ENCODE measurements at places on chromosomes 1 and 21.
A peak's percentile ranks its signal among the peaks of the same experiment; 100 is the strongest.

GRCh38 chr1:81409780-81410274 is 390.9 kb upstream of the ADGRL2 start:
- DNase-seq = no peak

- DNase-seq = no peak
Measured at GRCh38 chr1:240099748-240100147, 8.1 kb downstream of the FMN2 start.

- peak; percentile 62 for DNase-seq
Measured at GRCh38 chr1:10380594-10381275, 18.1 kb upstream of the PGD start.

DNA sequence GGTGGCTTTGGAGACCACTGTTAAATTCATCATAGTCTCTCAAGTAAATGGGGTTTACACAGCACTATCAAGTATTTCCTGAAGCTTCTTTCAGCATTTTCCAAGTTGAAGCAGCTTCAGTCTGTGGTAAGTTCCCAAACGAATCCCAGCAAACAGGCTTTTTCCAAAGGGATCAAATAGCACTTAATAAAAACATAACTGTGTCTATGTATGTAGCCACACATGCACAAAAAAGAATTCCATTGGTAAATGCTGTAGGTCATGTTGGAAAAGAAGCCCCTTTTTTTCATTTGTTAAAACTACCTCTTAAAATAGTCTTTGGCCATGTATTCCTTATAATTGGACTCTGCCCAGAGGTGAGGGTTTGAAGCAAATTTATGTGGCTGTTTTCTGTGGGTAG is 69.8 kb downstream of the HHAT start:
- DNase-seq = no peak

DNA sequence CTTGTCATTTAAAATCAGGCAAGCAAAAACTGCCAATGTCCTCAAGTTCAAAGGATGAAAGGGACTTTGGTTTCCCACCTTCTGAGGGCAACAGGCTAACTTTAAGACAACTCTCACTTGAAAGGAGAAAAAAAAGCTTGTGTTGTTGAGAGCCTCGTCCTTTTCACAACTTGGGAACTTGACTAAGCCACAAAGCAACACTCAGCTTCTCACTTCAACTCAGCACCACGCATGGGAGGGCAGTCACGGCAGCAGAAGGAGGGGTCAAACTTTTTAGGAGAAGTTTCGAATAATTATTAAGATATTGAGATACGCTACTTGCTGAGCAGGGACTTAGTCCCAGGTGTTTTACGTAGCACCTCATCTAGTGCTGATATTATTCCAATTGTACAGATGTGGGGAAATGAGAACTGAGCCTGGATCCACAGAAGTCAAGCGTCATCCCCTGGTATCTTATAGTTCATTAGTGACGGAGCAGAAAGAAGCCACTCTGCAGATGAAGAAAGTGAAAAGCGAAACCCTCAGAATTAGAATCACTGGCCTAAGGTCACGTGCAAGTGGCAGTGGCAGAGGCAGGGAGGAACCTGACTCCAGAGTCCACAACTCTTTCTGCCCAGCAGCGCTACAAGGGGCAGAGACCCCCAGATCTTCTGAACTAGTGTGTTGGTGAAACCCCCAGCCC is 83.6 kb downstream of the JAK1 start:
- DNase-seq = no peak

- peak; percentile 75 for DNase-seq
Measured at GRCh38 chr1:223714849-223715603, 2.7 kb downstream of the CAPN2 start.

DNA sequence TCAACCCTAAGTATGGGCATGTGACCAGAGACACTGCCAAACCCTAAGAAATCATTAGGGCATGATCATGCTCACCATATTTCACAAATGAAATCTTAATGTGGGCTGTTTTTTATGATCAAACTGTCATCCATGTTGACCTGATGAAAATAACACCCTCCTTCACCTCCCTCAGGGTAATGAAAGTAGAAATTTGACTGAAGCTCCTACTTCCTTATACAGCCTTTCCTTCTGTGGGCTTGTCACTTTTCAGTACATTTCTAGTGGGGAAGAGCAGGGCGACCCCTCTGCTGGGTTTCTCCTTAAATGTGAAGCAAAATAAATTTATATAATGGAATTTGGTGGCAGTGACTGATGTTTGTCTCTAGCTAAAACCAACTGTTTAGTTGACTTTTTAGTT is 25.9 kb downstream of the IVNS1ABP start:
- no peak for DNase-seq

DNA sequence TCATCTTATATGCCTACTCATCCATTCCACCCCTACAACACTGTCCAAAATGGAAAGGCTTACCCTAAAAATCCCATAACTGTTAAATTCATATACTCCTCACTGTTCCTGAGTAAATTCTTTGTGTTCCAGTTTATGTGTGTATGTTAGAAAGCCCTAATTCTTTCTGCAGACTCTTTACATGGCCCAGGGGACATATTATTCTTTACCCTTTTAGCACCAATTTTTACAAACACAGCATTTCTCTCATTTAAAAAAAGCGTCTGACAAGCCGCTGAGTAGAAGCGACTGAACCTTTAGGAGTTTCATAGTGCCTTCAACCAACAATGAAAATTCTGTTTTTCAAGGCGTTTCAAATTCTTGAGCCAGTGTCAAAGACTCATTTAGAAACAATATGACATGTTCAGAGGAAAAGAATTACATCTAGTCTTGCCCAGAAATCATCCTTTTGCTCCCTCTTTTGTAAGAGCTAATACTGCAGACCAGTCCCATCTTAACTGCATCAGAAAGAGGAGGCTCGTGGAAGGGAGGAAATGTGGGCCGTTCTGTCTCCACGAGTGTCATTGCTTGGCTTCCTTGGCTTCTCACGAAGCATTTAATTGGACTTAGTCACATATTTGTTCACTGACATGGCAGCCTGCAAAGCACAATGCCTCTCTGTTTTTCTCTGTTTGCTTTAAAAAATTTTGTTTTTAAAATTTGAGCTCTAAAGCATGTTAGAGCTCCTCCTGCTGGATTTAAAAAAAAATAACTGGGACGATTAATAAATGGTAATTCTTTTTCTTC is 21.3 kb upstream of the C1orf105 start:
- peak; percentile 94 for DNase-seq

DNA sequence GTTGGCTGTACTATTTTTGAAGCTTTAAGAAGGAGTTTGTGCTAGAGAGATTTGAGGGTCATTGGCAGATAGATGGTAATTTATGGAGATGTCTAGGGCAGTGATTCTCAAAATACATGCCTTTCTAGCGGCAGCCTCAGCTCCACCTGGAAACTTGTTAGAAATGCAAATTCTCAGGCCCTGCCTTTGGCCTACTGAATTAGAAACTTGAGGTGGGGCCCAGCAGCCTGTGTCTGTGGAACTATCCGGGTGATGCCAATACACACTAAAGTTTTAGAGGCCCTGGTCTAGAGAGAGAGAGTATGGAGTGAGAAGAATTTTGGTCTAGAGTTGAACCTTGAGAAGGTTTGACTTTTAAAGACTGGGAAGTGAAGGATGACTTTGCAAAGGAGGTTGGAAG is 82.5 kb downstream of the CDC14A start:
- no peak for DNase-seq

GRCh38 chr1:119874186-119874585 is 22.1 kb downstream of the ADAM30 start:
- DNase-seq = no peak

GRCh38 chr1:109307274-109308021 is 637 bp upstream of the MYBPHL start:
- no peak for DNase-seq

- DNase-seq = no peak
Measured at GRCh38 chr1:204227996-204228785, 14.4 kb upstream of the GOLT1A start.

- DNase-seq = no peak
Measured at GRCh38 chr1:43558346-43558841, 27.7 kb downstream of the PTPRF start.

- no peak for DNase-seq
Measured at GRCh38 chr21:22582026-22582425, 1583.8 kb downstream of the NCAM2 start.

GRCh38 chr1:248714248-248714647 is 11.7 kb upstream of the OR14I1 start:
- DNase-seq = no peak

GRCh38 chr1:178066296-178066907 is 27.5 kb upstream of the RASAL2 start:
- DNase-seq = no peak

DNA sequence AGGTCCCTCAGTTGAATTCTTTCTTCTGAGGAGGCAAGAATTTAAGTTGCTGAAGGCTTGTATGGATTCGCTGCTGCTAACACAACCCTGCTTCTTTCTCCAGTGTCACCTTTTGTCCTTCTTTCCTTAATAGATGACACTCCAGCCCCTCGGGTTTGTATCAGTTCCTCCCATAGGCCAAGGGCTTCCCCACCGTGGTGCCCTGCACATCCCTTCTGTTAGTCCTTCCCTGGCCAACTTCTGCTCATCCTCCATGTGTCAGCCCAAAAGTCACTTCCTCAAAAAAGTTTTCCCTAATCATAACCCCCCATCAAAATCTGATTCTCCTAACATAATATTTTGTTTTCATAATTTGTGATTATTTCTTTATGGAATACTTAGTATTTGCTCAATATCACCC is 190.4 kb downstream of the RHOU start:
- no peak for DNase-seq

DNA sequence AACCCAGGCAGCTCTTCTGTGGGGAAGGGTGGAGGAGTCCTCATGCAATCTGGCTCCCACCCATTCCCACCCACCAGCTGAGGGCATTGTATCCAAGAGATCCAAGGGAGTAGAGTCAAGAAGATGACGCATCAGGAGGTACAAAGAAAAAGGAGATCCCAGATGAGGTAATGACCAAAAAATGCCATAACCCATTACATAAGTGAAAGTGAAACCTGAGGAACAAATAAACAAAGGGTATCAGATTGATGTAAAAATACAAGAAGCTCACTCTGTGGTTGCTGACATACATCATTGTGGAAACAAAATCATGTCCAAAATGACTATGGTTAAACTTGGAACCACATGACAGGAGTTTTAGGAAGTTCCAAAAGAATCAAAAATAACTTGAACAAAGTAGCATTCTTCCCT is 42.5 kb downstream of the CCN1 start:
- peak; percentile 55 for DNase-seq

DNA sequence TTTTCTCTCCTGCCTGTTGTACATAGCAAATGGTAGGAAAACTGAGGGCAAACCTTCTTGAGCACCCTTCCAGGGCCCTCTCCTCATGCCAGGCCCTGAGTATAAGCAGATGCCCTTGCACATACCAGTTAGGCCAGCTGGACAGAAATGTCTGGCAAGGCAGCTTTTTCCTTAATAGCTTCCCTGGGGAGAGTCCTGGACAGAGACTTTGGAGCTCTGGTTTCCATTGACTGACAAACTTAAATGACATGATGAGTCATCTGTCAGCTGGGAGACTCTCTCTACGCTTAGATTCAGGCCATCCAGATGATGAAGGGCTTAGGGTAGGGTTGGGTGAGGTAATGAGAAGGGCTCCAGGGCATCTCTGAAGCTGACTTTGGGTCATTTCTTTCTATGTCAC is 317.5 kb downstream of the ASTN1 start:
- DNase-seq = no peak

DNA sequence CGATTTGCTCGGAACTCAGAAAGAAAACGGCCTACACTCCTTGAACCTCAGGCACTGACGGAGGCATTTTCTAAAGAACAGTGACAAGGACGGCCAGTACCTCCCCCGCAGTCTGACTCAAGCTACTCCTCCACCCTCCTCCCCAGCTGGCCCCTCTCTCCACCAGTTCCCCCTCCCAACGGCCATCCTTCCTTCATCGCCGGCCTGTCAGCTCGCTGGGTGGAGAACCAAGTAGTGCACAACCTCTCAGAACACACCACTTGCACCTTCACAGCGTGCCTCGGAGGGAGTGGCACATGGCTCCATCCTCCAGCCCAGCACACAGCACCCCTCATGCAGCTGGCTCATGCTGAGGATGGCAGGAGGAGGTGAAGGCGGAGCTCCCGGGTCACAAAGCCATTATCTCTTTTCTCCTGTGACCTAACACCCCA is 58.8 kb downstream of the TOR1AIP2 start:
- no peak for DNase-seq

GRCh38 chr1:70542856-70543255 is 131.8 kb downstream of the CTH start:
- no peak for DNase-seq

GRCh38 chr1:159307346-159308020 is 5.3 kb downstream of the FCER1A start:
- DNase-seq = no peak

DNA sequence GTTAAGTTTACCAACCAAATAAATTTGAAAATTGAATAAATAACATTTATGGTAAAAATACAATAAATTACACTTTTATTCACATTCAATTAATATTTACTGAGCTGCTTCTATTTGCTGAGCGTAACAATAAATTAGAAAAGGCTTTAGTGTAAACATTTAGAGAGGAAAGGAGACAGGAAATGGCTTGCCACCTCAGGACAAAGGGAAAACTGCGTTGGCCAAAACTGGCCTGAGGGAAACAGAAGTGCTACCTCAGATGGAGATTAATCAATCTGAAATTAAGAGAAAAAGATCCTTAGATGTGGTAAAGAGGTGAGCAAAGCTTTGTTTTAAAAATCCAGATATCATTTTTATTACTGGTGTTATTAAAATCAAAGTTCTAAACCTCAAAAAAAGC is 128.0 kb downstream of the SLC44A5 start:
- DNase-seq = no peak

DNA sequence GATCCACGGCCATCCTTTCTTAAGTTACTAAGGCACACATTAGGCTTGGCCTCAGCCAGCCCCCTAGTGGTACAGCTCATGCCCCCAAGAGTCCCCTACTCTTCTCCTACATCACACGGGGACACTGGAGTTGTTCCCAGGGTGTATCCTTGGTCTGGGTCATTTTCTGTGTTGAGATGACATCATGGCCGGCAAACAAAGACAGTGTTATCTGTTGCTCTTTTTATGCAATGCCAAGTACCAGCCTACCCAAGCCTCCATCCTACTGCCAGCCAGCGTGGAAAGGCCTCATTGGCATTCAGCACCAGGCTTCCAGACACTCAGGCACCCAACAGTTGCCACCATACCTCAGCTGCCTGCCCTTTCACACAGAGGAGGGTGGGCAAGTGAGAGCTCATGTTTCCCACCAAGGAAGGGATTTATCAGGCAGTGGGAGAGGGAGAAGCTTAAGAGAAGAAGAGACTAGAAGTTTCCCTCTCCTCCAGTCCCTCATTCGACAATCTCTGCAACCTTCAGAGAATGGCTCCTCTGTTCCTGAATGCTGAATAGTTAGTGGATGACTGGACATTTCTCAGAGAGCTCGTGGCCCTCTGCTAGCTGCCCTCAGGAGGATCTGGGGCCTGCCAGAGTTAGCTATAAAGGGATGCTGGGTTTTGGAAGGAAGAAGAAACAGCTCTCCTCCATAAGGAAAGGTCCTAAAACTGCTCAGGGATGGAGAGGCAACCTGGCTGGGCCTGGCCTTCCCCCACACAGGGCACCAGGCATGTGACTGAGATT is 17.7 kb downstream of the CBR1 start:
- DNase-seq = no peak

GRCh38 chr1:117368116-117369108 is 1.2 kb downstream of the MAN1A2 start:
- DNase-seq = no peak
